NCI-H146 (cell line): ENCODE measurements at places on chromosomes 1 and 21.
A peak's percentile ranks its signal among the peaks of the same experiment; 100 is the strongest.

DNA sequence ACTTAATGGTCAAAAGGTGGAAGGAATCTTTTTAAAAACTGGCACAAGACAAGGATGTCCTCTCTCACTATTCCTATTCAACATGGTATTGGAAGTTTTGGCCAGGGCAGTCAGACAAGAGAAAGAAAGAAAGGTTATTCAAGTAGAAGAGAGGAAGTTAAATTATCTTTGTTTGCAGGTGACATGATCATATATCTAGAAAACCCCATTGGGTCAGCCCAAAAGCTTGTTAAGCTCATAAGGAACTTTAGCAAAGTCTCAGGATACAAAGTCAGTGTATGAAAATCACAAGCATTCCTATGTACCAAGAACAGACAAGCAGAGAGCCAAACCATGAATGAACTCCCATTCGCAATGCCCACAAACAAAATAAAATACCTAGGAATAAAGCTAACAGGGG is 5.4 kb upstream of the PGBD2 start:
- no peak for DNase-seq

- no peak for DNase-seq
Observed at GRCh38 chr1:30729901-30730300, 6.5 kb upstream of the MATN1 start.

DNA sequence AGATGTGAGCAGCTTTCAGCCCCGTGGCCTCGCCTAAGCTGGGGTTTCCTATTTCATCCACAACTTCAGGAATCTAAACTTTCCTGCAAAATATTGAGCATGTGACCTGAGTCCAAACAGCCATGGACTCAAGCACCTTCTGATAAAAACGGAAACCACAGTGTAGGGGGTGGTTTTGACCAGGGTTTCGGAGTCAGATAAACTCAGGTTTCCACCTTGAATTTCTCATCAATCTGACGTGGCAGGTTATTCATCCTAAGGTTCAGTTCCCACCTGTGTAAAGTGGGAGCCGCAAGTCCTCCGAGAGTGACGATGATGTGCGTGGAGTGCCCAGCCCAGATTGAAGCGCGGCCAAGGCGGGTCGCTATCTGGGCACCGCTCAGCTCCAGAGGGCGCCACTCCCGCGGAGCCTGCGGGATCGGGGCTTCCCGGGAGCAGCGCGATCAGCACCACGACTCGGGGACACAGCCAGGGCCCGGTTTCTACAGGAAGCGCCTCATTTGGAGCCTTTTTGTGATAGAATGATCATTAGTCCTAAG is 871 bp upstream of the ETS2 start:
- no peak for DNase-seq

- no peak for DNase-seq
Observed at GRCh38 chr1:194043984-194044755, 857.8 kb upstream of the B3GALT2 start.

DNA sequence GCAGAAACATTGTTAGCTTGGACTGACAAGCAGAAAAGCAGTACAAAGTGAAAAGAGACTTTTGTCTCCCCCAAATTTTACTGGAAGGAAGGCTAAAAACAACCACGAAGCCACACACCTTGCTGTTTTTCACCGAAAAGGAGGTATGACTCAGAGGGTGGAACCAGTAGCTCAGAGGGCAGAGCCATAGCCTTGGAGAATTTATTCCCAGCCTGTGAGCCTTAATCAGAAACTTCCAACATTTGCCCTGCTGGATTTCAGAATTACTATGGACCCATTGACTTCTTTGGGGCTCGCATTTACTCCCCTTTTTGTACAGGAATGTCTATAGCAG is 32.0 kb downstream of the RPS6KC1 start:
- DNase-seq, result no peak

DNA sequence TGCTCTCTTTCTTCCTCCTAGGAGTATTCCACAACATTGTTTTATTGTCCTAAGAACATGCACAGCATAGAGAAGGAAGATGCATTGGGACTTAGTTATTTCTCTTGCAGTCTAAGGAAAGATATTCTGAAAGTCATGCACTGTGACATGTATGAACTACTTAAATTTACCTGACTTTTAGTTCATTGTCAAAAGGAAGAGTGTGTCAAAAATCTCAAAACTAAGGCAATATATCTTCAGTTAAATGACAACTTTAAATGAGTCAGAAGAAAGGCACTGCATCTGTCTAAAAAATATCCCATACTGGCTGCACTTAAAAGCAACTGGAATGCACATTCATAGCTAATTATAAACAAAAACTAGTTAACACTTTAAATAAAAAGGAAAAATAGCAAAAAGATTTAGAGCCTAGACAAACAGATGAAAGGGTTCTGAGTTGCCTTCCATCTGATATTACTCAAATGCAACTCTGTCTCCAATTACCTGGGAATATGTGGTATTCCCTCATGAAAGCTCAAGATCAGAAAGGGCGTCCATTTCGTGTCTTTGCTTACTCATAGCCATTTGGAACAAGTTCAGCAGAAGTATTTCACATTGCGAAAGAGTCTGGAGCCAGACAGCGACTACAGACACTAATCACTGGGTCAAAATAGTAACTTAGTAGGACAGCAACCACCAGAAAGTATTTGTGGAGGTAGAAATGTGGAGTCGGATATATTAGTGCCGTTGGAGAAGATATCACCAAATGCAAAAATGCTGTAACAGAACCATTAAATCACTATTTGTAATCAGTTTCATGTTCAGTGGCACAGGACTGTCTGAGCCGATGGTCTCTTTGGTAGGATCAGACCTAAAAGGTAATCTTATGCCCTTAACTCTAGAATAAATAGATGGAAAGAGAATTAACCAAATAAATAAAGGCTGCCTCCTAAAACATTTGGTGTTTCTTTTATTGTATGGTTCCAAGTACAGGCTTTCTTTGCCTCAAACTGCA is 225.7 kb downstream of the GREM2 start:
- DNase-seq, result no peak

DNA sequence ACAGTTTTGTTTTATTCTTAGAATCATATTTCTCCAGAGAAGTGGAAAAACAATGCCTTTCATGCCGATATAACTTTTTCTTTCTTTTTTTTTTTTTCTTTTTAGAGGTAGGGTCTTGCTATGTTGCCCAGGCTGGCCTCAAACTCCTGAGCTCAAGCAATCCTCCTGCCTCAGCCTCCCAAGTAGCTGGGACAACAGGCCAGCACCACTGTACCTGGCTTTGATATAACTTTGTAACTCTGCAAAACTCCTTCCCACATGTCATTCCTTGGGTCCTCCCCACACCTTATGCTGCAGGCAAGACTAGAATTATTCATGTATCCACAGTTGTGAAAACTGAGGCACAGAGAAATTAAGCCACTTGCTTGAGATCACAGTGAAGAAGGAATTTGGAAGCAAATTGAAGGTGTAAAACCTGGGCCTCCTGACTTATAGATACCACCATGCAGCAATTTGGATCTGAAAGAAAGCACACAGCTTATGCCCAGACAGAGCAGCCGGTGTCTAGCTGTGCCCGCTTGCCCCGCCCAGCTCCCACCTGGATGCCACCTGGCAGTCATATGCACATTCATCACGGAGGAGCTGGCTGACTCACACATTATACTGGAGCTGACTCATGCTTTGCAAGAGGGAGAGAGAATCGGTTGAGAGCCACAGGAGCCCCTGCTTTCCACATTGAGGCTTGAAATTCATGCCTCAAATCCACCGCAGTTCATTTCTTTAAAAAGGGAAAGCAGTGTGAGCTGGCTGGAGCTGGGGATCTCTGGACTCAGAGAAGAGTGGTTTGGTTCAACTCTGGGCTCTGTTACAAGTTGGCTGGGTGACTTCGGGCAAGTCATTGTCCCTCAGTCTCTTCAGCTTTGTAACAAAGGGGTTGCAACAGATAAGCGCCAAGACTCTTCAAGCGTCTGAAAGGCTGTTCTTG is 8.3 kb upstream of the SLC2A1 start:
- DNase-seq, result peak; percentile 80

- peak; percentile 76 for DNase-seq
Observed at GRCh38 chr1:243849421-243850201, 432 bp downstream of the AKT3 start.

GRCh38 chr1:179709841-179710329 is 33.2 kb upstream of the FAM163A start:
- no peak for DNase-seq

- no peak for DNase-seq
Observed at GRCh38 chr1:167579986-167580385, 26.4 kb upstream of the CREG1 start.

DNA sequence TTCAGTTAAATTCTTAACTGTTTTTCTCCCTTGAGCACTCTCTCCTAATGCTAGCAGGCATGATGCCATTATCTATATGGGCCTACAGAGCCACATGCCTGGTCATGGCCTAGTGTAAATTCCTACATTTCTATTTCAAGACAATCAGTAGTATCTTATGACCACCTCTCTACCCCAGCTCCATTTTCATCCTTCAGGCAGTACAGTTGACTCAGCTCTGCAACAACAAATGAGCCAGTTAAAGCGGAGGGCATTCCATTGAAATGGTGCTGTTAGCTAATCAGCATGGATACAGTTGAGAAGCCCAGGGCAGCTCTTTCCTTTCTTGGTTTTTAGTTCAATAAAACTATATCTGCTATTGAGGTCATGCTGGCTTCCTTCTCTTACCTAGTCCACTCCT is 150.0 kb downstream of the PPP1R12B start:
- DNase-seq, result no peak

- DNase-seq, result no peak
Observed at GRCh38 chr1:207944571-207944970, 33.6 kb upstream of the CD34 start.

- DNase-seq, result no peak
Observed at GRCh38 chr1:44803312-44804095, 3.3 kb downstream of the PLK3 start.

GRCh38 chr1:97196825-97197516 is 475.4 kb downstream of the PTBP2 start:
- DNase-seq, result no peak

- DNase-seq, result no peak
Observed at GRCh38 chr1:223492044-223492443, 98.8 kb downstream of the CCDC185 start.
